ENCODE measurements at places on chromosomes 2 and 18.

DNA sequence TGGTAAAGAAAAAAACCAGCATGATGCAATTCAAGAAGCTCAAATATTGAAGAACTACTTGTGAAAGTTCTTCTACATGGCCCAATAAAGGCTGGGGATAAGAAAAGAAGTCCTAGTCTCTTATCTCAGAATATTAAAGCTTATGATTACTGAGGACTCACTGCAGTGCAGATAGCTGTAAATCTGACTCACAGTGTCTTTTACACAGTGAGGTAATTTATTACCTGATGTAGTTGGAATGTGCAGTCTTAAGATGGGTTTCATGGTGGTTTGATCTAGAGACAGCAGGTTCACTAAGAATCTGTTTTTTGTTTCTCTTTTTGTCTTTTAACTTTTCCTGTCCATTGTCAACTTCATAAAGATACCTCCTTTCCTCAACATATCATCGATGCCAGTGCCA lies 484.0 kb upstream of the MAP2 start:
- H3K27me3 ChIP-seq, result no peaks in the 10 kb centered on the region
- no peaks in the 10 kb centered on the region for H3K36me3 ChIP-seq
- no peak for DNase-seq
- no peak overlapping the region for H3K4me3 ChIP-seq
- no peak overlapping the region for H3K27ac ChIP-seq

GRCh38 chr2:48337871-48338270 lies 192.1 kb upstream of the STON1 start:
- H3K4me1 ChIP-seq, result peaks cover 22% of the 10 kb centered on the region
- H3K36me3 ChIP-seq, result peaks cover 30% of the 10 kb centered on the region
- no peak for DNase-seq
- H3K27me3 ChIP-seq, result no peaks in the 10 kb centered on the region

- no peak for DNase-seq
- peaks cover 24% of the 10 kb centered on the region for H3K36me3 ChIP-seq
- peaks cover 9% of the 10 kb centered on the region for H3K4me1 ChIP-seq
- H3K27ac ChIP-seq, result no peak overlapping the region
- H3K4me3 ChIP-seq, result no peak overlapping the region
- H3K27me3 ChIP-seq, result no peaks in the 10 kb centered on the region
Measured at GRCh38 chr2:10798783-10799182, 13.8 kb downstream of the PDIA6 start.

GRCh38 chr2:28135799-28136198 lies 245.3 kb downstream of the BABAM2 start:
- H3K4me1 ChIP-seq, result peaks cover 11% of the 10 kb centered on the region
- no peaks in the 10 kb centered on the region for H3K27me3 ChIP-seq
- H3K27ac ChIP-seq, result no peak overlapping the region
- peaks cover 40% of the 10 kb centered on the region for H3K36me3 ChIP-seq
- no peak overlapping the region for H3K4me3 ChIP-seq

GRCh38 chr18:39991696-39992265 lies 1963.3 kb upstream of the PIK3C3 start:
- DNase-seq, result no peak
- no peaks in the 10 kb centered on the region for H3K4me1 ChIP-seq
- H3K27me3 ChIP-seq, result no peaks in the 10 kb centered on the region

DNA sequence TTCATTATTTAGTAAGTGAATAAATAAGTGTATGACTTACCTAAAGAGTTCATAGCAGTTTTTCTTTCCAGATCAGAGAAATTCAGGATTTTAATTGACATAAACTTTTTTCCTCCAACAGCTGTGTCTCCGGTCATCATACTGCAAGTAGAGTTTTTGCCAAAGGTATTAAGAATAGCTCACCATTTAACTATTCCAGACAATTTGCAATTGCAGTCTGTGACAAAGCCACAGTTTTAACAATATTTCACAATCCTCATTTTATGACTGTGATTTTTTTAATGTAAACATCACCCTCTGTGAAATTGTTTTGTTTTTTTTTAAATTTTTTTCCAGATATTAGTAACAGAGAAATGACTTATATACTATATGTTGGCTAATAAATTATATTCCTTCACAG lies 199.1 kb downstream of the TRIB2 start:
- DNase-seq, result no peak
- peaks cover 21% of the 10 kb centered on the region for H3K27me3 ChIP-seq
- H3K36me3 ChIP-seq, result no peaks in the 10 kb centered on the region
- H3K27ac ChIP-seq, result no peak overlapping the region

Data from stimulated activated naive B cell treated with anti-CD40 and anti-IgM and Interleukin-4, amounts not matched to agents 10 μg/mL and 1 μg/mL and 100 μg/mL, for 72 hours (primary cell).